ENCODE measurements at places on chromosomes 2 and 18. TPM values are rescaled to one million over a fixed set of nuclear protein-coding genes. Genes with fewer than 3 reads are reported as not detected.

Gene GLI2
- total RNA-seq = 2.9 TPM

Gene GPR45
- total RNA-seq = not detected

Gene SP9
- total RNA-seq = not detected

Gene ACP1
- total RNA-seq = 78.8 TPM

- DNase-seq = no peak
Observed at GRCh38 chr2:120824246-120824645, 88.6 kb downstream of the GLI2 start.

DNA sequence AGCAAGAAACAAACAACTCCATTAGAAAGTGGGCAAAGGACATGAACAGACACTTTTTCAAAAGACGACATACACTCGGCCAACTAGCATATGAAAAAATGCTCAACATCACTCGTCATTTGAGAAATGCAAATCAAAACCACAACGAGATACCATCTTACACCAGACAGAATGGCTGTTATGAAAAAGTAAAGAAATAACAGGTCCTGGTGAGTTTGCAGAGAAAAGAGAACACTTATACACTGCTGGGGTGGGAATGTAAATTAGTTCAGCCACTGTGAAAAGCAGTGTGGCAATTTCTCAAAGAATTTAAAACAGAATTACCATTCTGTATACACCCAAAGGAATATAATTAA, 130.5 kb downstream of the PLCL1 start:
- no peak for DNase-seq

- no peak for DNase-seq
Observed at GRCh38 chr2:197077336-197077735, 150.8 kb upstream of the PGAP1 start.

DNA sequence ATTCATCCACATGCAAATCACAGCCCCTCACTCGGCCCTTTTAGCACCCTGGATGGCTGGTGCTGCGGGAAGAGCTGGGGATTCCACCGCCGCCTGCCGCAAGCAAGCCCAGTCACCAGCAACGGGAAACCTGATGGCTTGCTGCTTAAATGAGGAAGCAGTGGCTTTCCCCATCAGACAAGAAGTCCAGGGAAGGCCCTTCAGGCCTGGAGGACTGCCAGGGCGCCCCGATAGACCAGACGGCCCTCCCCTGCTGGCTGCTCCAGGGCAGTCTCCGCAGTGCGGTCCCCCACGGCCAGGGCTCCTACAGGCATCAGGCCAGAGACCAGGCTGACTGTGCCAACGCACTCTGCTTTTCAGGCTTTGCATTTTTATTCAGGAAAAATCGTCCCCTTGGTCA, 439.1 kb downstream of the EIPR1 start:
- DNase-seq = no peak

DNA sequence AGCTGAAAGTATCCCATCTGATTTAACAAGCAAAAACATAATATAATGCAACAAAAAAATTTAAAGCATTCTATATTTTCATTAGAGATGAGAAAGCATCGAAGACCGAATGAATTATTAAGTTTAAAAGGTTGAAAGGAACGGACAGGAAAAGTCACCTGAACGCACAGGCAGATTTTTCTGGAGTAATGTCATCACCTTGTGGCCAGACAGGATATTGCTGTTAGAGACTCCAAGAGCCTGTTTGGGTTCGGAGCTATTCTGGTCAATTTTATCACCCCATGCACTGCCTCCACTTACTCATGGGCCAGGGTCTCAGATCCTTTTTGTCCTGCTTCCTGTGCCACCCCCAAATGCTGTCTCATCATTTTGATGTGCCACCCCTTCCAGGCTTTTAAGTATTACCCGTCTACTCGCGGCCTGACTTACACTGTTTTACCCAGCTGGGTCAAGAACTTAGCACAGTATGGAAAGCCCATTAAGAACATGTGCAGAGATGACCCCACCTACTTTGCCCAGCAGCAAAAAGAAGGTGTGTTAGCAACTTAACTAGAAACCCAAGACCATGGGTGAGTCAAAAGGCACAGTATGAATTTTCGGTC, 27.3 kb downstream of the GKN2 start:
- DNase-seq = no peak

DNA sequence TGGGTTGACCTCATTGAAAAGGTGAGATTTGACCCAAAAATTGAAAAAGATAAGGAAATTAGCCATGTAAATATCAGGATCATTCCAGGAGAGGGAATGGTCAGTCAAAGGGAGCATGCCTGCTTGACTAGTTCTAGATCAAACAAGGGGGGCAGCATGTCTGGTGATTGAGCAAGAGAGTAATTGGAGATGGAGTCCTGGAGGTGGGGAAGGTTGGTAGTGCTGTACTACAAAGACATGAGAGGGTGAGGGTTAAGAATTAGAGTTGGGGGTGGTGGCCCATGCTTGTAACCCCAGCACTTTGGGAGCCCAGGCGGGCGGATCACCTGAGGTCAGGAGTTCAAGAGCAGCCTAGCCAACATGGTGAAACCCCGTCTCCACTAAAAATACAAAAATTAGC, 2.0 kb downstream of the MRPL30 start:
- no peak for DNase-seq

DNA sequence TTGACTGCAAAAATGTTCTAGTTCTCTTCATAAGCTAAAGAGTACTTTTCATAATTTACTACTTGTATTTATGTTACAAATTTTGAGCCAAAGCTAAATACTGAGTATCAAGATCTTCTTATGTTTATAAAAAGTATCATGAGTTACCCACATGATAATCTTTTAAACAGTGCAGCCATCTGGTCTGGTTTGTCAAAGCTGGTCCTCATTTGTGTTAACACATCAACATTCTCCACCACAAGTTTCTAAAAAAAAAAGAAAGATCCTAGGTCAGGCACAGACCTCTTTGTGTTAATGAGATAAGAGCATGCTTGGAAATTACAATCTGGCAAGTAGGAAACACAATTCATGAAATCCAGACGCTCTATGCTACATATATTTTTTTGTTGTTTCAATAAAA, 75.5 kb upstream of the FRZB start:
- no peak for DNase-seq

All from sigmoid colon (tissue), 7 donors.